ENCODE measurements at places on chromosomes 1 and 21.

DNA sequence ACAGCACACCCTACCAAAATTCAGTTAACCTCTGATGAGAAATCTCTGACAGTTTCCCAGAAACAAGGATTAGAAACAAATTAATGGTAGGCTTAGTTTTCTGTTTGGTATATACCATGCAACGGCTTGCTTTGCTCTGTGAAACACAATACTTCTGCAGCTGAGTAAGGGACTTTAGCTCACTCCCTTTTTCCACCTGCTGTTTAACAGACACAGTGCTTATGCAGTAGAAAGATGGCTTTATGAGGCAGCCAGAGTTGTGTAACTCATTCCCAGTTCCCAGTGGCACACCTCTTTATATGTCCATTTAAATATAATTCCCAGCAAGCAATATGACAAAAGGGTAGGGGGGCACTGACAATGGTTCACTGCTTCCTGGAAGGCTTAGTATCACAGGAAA is 124.0 kb downstream of the PIGK start:
- DNase-seq = no peak

- DNase-seq = no peak
Measured at GRCh38 chr1:174815474-174815908, 184.3 kb upstream of the CACYBP start.

GRCh38 chr21:42154237-42155044 is 64.5 kb upstream of the ABCG1 start:
- no peak for DNase-seq

DNA sequence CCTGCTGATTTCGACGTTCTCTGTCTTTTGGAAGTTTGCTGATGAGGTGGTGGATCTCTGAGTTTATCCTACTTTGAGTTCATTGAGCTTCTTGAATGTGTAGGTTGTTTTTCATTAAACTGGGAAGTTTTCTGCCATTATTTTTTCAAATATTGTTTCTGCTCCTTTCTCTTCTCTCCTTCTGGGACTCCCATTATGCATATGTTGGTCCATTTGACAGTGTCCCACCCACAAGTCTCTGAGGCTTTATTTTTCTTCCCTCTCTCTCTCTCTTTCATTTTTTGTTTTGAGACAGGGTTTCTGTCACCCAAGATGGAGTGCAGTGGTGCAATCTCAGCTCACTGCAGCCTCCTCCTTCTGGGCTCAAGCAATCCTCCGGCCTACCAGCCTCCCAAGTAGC is 11.7 kb downstream of the TNFRSF18 start:
- DNase-seq = peak; percentile 20

- DNase-seq = no peak
Measured at GRCh38 chr21:27769763-27770162, 802.9 kb upstream of the ADAMTS5 start.

All from GM23338 (cell line).